ENCODE measurements at places on chromosomes 3 and 15. TPM values are rescaled to one million over a fixed set of nuclear protein-coding genes. Genes with fewer than 3 reads are reported as not detected.

- DNase-seq = no peak
Measured at GRCh38 chr3:10875914-10876313, 59.9 kb downstream of the SLC6A11 start.

- no peak for DNase-seq
Measured at GRCh38 chr15:60381148-60381788, 16.5 kb downstream of the ANXA2 start.

DNA sequence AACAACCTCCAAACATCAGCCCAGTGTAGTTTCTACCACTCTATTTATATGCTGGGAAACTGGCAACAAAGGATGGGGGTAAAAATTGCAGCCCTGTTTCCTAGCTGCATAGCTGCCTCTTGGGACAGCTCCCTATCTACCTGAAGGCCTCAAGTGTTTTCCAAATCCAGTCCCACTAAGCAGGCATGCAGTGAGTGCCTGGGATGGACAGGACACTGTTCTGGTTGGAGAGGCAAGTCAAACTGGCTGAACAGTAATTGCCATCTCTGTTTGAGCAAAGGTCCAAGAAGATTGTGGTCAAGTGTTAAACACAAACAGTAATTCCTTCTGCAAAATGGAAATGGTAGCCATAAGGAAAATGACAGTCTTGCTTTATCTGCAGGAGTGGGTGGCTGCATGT lies 125.4 kb downstream of the FMN1 start:
- DNase-seq = no peak

DNA sequence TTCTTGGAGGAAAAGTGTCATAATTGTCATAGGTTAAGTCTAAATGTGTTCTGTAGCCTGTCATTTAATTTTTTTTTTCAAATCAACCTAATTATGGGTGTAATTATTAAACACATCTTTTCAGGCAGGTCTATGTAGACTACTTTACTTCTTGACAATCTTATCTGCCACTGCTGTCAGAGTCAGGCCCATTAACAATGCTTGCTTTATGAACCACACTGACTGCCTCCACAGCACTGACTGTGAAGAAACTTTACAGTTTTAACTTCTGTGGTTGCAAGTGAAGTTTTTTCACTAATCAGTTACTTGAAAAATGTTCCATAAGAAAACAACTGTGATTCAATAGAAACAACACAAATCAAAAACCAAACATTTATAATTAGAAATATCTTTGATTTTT lies 407.8 kb downstream of the PLCL2 start:
- DNase-seq = no peak

DNA sequence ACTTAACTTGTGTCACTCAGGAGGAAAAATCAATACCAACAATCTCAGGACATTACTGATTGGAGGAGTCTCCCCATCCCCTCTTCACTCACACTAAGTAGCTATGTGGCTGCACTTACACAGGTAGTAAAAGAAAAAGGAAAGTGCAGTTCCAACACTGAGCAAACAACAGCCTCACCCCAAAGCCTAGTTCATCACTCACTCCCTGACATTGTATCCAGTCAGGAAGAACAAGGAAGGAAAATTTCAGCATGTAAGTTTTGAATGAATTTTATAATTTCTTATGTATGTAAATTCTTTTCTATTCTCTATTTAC lies 273.4 kb downstream of the IGSF11 start:
- no peak for DNase-seq

- DNase-seq = no peak
Measured at GRCh38 chr15:48645558-48646330, at the start of gene FBN1. Gene FBN1 (minus strand): TSS chr15:48645709. CDS start chr15:48644769, 940 bp downstream.

DNA sequence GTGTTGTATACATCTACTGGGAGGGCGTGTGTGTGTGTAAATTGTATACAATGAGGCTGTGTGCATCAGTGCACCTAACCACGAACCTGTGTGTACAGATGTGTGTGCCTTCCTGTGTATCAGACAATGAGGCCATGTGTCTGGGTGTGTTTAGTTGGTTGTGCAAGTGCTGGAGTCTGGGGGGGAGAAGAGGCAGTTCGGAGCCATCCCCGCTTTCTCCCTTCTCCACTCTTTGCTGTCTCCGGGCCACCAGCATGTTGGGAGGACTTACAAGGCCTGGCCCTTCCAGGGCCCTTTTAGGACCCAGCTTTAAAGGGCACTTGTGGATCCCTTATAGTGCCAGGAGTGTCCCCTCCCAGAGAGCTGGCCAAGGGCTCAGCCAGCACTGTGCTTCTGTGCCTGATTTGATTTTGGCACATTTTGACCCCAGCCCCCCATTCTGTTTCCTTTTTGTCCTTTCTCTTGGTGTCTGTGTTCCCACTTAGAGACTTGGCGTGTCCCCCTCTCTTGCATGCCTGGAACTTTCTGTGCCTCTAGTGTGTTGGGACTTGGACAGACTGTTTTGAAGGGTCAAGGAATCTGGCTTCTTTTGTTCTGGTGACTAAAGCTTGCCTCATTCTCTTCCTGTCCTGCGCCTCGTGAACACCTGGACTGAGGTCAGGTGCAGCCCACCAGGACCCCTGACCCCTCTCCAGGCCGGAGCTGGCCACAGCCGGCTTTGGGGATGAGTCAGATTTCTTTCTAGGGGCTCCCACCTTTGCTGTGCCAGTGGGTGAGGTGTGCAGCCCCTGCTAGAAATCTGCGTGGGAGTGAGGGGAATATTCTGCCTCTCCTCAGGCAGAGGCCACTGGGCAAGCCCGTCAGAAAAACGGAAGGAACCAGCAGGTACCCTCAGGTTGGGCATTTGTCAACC lies 1.5 kb downstream of the CTDSPL start:
- no peak for DNase-seq

- DNase-seq = peak; percentile 46
Measured at GRCh38 chr3:33717616-33717865, 513 bp downstream of the CLASP2 start.

DNA sequence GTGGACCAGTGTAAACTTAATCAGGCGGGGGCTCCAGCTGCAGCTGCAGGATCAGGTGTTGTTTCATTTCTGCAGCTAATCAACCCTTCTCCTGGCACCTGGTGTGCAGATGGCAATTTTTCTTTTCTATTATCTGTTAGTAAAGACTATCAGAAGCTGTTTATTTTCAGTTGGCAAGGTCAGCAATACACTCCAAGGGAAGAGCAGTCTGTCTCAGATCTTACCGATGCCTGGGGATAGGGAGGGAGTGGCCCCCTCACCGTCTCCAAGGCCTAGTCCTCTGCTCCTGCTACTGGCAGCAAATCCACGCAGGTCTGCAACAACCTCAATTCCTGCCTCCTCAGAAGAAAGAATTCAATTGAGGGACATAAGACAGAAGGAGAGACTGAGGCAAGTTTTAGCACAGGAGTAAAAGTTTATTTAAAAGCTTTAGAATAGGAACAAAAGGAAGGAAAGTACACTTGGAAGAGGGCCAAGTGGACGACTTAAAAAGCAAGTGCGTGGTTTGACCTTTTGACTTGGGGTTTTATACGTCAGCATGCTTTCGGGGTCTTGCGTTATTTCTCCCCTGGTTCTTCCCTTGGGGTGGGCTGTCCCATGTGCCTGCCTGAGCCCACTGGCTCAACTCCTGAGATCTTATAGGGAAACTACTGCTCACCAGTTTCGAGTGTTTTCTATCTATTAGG lies 9.2 kb downstream of the CCRL2 start:
- no peak for DNase-seq

DNA sequence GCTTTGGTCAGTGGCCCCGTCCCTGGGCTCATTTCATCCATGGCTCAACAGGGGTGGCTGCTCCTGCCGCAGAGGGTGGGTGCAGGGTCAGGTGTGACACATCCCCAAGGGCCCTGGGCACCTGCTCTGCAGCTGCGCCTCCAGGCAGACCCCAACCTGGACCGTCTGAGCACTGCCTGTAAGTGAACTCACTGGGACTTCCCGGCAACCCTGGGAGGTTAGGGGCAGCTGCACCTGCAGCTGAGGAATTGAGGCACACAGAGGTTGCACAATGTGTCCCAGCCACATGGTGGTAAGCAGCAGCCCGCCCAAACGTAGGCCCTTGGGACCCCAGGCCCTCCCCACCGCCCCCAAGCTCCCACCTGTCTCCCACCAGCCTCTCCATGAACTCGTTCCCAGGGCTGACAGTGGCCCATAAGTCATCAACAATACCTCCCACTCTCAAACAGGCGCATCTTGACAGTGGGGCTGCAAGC lies 55.1 kb downstream of the PLXNA1 start:
- no peak for DNase-seq

DNA sequence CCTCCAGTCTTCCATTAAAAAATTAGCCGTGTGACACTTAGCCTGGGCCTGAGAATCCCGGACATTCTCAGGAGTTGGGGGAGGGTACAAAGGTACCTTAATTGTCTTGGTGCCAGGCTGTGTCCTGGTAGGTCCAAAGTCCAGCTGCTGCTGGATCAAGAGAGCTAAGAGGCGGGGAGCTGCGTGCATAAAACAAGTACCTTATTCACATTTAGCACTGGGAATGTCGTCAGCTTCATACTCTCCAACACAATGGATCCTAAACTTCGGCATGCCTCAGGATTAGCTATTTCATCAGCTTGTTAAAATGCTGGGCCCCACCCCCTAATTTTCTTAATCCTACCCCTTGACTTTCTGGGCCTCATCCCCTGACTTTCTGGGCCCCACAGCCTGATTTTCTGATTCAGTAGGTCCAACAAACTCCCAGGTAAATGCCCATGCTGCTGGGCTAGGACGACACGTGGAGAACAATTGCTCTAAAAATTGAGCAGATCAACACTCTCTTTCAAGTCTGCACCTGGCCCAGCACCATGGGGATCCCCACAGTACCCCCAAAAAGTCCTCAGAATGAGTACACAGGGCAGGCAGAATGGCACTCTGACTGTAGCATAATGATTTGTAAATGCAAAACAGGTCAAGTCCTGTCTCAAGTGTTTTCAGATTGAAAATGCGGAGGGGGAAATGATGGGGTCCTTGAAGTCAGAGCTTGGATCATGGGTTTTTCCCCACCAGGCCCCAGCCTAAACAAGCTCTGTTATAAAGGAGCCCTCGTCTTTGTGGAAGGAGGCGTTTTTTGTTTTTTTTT lies 5.6 kb upstream of the AEN start:
- DNase-seq = no peak

DNA sequence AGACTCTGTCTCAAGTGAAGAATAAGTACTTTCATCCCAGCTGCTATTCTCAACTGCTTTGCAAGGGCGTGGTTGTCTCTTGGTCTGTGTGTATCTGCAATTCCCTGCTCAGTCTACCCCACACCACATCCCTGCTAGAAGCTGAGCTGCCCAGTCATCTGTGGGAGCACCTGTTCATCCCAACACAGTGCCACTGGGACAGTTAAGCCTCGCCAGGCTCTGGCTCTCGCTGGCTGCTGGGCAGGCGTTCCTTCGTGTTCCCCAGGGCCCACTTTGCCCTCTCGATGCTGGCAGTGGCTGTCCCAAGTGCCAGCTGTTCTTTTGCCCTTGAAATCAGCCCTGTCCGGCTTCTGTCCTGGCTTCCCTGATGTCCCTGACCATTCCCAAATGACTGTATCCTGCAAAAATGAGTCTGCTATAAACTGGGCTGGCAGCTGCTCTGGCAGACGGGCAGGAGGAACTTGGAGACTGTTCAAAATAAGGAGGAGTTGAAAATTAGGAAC lies 91.6 kb upstream of the KLHL25 start:
- DNase-seq = no peak

Gene THPO
- not detected for polyA plus RNA-seq

Gene MFGE8
- not detected for polyA plus RNA-seq

Gene OSBPL10
- polyA plus RNA-seq = 0.18 TPM

Gene CPLX3
- polyA plus RNA-seq = 0.09 TPM
